ENCODE measurements at places on chromosomes 1 and 21.

GRCh38 chr1:9101510-9102146, 27.3 kb downstream of the GPR157 start:
- DNase-seq, result peak; percentile 29

- DNase-seq, result no peak
Observed at GRCh38 chr1:201022820-201023516, 546 bp downstream of the KIF21B start.

DNA sequence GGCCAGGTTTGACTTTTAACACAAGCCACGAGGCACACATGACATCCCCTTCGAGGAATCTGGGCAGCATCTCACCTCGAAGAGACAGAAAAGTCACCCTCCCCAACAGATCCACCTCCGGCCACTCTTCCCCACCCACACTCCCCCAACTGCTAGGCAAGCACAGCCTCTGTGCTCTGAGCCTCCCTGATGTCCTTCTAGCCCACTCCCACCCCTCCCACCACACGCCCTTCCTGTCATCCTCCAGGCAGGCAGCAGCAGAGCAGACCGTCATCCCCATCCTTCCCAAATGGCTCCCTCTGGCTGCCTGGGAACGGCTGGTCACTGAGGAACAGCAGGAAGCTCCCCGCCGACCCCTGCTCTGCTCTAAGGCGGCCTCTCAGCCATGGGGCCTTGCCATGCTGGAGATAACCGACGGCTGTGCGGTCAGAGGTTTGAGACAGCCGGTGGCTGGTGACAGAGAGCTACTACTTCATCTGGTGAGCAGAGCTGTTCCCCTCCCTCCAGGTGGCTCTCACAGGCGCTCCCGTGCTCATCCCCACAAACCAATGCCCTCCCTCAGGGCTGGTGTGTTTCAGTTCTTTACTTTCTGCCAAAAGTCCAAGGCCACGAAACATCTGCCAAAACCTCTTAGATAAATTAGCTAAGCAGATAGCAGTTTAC, 25.6 kb downstream of the NPHP4 start:
- DNase-seq, result peak; percentile 22

- no peak for DNase-seq
Observed at GRCh38 chr1:23103001-23103889, 65.4 kb downstream of the LUZP1 start.

DNA sequence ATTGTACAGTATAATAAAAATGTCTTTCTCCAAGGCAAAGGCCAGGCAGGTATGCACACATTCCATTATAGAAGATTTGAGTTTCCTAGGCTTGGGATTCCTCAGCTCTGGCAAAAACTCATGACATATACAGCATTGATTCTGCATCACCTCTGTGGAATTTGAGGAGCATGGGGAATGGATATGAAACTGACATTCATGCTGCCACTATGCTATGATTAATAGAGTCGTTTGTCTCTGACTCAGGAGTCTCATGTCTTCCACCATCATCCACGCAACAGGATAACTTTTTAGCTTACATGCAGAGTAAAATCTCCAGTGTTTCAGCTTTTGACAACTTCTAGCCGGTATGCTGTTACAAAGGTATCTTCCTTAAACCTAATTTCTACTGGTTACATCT, 49.8 kb upstream of the ADORA3 start:
- DNase-seq, result no peak

DNA sequence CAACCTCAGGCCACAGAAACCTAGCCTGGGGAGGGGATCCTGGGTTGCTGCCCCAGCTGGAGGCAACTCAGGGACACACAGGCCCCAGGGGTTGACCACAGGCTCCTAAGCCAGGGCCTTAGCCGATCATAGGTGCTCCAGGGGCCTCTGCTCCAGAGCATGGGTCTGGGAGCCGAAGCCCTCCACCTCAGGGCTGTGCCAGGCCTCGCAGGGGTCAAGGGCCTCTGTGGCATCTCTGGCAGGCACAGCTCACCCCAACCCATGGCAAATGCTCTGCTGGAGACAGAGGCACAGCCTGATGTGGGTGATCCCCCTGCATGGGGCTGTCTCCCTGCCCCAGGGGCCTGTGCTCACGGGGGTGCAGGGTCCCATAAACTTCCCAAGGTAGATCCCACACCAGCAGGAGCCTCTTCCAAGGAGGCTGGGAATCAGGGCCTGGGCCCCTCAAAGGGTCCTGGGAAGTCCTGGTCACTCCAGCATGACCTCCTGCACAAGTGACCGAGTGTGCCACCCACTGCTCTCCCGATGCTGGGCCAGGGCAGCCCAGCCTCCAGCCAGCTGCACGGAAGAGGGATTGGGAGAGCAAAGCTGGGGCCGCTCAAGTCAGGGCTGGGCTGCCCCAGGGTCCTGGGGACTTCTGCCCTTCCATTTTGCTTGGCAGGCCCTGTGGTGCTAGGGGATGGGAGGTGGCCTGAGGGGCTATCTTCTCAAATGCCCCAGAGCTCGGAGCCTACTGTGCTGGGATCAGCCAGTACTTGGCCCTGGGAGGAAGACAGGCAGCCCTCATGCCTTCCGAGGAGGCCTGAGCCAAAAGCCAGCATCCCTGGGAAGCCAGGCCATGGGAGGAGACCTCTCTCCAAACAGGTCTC, 22.2 kb upstream of the PRSS38 start:
- DNase-seq, result no peak

GRCh38 chr1:206785182-206785765, 13.0 kb upstream of the IL10 start:
- DNase-seq, result no peak

DNA sequence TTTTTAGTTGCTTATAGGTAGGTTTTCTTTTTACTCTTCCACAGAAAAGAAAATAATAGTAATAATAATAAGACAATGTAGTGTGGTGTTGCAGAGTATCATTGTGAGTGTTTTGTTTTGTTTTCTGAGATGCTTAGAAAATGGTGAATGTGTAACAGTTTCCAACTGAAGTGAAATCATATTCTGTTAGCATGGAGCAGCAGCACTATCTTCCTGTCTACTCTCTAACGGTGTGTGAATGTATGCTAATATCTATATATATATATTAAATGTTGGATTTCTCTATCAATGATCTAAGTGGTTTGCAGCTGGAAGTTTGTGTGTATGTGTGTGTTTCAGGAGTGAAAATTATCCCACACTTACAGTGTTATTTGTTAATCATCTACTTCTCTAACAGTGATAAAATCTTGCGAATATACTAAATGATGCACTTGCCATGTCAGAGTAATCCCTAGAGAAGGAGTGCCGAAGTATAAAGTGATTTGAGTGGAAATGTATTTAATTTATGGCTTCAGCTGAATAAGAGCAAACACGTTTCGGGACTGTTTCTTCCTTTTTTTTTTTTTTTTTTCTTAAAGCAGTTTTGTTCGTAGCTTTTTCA, 377 bp downstream of the SAMD13 start:
- DNase-seq, result peak; percentile 30

DNA sequence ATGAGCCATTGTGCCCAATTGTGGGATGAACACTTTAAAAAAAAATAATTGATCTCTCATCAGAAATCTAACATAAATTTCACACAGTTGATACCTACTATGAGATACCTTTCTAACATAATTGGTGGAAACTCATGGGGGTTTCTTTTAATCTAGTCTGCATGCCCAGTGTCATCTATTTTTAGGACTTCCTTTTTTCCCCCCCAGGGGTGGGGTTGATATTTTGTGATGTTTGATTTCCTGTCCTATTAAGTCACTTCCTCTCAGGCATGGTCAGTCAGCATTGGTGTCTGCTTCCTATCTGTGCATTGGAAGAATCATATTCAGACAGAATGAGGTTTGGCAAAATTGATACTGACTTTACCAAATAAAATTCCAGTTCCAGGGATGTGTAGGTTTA, 21.5 kb downstream of the NFYC start:
- DNase-seq, result no peak

DNA sequence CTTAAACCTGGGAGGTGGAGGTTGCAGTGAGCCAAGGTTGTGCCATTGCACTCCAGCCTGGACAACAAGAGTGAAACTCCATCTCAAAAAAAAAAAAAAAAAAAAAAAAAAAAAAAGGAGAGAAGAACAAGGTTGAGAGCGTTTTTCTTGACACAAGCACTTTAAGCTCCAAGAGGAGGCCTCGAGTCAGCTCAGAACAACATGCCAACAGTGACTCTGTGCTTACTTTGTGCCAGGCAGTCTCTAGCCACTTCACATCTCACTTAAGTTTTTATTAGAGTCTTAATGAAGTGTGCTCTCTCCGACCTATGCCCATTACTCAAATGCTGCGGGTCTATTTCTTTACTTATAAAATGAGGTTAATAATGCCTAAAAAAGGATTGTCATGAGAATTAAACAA, 13.0 kb downstream of the ATP1A1 start:
- no peak for DNase-seq

DNA sequence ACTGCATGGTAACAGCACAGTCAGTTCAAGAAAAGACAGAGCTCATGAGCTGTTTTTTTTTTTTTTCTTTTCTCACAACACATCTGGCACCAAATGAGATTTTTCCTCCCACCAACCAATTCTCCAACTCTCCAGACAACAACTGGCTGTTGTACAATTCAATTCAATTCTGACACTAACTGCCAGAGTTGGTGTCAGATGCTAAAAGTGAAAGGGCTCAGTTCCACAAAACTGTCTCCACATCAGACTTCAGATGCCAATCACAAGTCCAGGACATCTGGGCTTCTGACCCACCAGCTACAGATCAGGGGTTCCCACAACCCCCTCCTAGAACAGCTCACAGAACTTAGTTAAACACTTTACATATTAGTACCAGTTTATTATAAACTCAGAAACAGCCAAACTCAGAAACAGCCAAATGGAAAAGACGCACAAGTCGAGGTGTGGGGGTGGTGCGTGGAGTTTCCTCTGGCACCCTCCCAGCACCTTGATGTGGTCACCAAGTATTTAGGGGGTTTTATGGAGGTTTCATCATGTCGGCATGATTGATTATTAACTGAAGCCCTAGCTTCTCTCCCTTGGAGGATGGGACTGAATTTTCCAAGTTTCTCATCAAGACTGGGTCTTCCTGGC, 39.2 kb upstream of the LRRC8D start:
- no peak for DNase-seq

DNA sequence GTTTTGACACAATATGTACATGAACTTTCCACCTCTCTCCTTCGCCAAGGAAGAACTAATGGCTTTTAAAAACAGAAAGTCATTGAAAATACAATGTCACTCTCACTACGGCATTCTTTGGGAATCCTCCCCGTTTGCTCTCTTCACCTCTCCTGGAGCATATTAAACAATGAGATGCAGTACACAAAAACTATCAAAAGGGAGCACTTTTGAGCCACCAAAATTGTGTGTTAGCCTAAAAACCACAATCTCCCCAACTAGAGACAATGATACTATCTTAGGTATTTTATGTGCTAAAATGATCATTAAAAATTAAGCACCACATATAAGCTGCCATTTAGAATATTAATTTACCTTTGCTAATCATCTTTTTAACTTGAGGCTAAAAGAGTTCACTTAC, 425.5 kb downstream of the KCTD3 start:
- DNase-seq, result peak; percentile 28

GRCh38 chr21:17428484-17428869, 84.4 kb upstream of the CXADR start:
- DNase-seq, result no peak

DNA sequence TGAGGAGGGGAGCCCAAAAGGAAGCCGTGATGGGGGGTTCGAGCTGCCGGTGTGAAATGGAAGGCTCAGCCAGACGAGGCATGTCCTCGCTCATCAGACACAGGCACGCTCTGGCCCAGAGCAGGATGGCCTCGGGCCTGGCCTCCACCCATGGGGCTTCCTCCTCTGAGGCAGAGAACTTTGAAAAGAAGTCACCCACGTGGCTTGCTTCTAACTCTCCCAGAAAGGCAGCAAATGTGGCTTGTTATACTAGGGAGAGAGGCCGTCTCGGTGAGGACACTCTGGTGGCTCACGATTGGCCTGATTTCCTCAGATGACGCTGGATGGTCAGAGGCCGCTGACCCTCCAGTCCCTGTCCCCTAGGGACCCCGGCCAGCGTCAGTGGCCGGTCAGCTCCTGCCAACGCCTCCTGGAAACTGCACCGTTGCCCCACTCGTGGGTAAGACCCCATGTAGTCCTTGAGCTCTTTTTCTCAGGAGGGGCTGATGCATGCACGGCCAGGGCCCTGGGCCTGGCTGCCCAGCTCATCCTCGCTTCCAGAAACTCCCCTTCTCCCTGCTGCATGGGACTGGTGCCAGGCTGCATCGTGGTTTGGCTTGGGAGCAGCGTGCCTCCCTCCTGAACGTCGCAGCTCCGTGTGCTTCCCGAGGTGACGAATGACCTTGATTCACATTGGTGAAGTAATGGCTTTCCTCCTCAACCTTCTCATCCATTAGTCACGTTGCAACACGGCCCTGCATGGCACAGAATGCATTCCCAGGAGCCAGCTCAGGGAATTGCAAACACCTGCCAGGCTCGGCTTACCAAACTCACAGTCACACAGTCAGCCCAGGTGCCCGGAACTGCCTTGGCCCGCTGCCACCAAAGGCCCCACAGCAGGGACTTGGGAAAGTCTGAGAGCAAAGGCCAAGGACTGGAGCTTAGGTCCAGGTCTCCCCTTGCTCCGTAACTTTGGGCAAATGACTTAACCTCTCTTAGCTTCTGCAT, 58.8 kb downstream of the TOMM20 start:
- no peak for DNase-seq

- DNase-seq, result no peak
Observed at GRCh38 chr1:56512724-56513494, 66.5 kb downstream of the PLPP3 start.

DNA sequence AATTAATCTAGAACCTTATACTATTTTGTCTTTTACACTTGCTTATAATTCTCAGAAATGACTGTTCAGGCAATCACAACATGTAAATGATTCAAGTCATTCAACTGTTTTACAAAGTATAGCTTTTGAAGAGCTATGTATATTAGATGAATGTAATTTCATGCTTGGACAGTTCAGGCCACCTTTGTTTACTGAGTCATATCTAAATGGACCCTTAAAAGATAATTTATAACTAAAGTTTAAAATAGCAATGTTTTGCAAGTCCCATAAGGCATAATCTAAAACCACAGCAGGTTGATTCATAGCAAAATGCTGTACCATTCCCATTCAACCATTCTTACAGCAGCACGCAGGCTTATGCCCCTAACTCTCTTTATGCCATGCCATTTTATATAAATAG, 64.8 kb downstream of the PIK3R3 start:
- no peak for DNase-seq

DNA sequence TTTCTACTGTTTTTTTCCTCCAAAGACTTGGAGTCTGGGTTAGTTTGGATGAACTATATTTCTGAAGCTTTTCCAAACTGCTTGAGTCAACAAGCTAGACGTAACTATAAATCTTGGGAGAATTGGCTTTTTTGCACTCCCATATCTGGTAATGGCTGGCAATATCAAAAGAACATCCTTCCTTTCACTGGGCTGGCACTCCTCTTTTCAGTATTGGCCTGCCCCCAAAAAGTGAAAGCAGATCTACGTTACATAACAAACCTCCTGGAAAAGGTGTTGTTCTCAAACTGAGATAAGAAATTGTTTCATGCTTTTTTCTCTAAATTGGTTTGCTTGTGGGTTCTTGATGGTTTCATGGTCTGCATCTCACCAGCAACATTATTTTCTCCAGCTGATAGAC, 499.3 kb downstream of the NEGR1 start:
- no peak for DNase-seq

DNA sequence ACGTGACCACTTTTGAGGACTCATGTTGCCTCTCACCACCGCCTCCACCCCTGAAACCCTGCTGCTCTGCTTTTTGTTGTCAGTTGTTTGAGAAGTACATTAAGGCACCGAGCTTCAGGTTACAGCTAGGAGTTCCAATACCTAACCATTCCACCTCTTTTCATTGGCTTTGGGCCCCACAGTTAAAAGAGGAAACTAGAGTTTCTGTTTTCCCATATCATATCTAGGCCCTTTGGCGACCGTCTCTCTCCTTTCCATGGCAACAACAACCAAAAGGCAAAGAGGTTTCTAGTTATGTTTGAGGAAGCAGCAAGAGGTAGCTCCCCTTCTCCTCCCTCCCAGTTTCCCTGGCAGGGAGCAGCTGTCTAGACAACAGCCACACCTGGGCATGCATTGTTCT, 5.9 kb downstream of the ANKRD35 start:
- DNase-seq, result no peak
